ENCODE measurements at places on chromosomes 1 and 21.
A peak's percentile ranks its signal among the peaks of the same experiment; 100 is the strongest.

DNA sequence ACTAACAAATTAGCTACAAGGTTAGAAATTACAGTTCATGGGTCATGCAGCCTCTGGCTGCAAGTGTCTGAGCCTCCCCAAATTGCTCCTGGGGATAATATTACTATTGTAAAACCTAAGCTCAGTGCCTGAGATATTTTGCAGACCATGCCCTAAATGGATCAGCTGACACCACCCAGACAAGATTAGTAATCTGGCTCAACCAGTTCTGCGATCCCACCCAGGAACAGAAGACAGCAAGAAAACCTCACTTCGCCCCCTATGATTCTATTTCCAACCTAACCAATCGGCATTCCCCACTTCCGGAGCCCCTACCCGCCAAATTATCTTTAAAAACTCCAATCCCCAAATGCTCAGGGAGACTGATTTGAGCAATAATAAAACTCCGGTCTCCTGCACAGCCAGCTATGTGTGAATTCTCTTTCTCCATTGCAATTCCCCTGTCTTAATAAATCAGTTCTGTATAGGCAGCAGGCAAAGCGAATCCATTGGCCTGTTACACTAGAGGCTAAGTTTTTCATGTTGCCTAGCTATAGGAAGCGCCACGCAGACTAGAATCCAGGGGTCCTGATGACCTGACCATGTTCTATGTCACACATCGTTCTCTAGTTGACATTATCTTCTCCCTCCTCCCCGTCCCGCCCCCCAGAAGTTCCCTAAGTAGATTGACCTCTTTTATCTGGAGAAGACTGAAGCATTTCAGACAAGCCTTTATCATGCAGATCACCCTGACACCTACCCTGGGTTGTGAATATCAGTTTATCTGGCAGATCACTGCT is 22.4 kb upstream of the ZFYVE9 start:
- no peak for DNase-seq

- DNase-seq = no peak
These were observed 8.6 kb downstream of the BEND5 start for GRCh38 chr1:48767975-48768510.

- DNase-seq = no peak
These were observed 11.0 kb downstream of the TNFRSF9 start for GRCh38 chr1:7929637-7930036.

DNA sequence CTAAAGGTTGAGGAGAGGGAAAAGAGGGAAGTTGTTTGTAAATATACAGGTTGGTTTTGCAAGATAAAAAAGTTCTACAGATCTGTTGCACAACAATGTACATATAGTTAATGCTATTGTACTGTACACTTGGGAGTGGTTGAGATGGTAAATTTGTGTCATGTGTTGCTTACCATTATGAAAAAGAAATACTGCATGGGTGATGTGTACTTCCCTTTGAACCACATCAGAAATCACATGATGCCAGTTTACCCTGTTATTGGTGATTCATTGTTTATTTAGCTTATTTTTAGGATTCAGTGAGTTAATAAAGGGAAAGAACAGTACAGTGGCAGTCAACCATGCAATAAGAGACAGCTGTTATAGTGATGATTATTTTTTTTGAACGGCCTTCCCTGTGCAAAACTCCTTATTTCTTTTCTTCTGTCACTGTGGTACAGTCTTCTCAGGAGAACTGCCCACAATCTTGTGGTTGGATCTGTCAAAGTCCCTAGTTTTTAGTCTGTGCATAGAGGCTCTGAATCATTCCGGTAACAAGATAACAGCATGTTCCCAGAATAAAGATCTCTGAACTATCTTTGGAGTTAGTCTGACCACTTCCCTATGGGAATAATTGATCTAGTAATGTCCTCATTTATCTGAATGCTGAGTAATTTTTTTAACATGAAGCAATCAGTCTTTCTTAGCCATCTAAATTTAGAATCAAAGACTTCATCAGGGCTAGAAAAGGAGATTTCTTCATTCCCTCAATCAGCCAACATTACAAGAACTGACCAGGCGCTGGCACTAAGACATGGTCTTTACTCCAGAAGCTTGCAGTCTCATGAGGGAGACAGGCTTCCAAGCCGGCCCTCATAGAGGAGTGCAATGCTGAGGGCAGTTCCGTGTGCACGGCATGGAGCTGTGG is 84.2 kb downstream of the SH3GLB1 start:
- DNase-seq = no peak

- no peak for DNase-seq
These were observed 5.3 kb upstream of the WNT9A start for GRCh38 chr1:227953022-227953412.

DNA sequence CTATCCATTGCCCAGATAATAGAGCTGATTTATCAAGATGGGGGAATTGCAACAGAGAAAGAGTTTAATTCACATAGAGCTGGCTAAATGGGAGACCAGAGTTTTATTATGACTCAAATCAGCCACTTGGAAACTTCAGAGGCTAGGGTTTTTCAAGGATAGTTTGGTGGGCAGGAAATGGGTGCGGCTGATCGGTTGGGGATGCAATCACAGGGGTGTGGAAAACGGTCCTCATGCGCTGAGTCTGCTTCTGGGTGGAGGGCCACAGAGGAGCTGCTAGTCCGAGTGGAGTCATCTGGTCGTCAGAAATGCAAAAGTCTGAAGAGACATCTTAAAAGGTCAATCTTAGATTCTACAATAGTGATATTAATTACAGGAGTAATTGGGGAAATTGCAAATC is 32.0 kb upstream of the FAM89A start:
- DNase-seq = no peak

- DNase-seq = peak; percentile 34
These were observed 9.4 kb downstream of the USP48 start for GRCh38 chr1:21773585-21773984.

GRCh38 chr1:47711184-47711847 is 273.5 kb downstream of the FOXD2 start:
- DNase-seq = no peak

DNA sequence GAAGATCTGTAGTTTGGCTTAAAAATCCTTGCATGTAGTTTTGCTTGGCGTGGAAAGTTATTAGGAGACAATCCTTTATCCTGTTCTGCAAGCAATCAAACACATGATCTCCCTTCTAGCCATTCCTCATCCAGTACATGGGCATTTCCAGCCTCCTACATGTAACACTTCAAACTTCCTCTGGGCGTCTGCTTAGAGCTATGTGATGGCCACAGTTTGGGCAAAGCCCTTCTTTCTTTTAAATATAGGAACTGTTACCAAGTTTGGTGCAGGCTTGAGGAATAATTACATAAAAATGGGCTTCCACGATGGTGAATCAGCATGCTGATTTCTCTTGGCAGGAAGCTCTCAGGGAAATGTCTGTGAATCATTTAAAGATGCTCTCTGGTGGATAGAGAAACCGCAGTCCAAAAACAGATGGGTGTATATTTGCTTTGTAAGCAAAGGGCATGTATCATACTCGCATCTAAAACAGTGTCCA is 176.9 kb upstream of the FMN2 start:
- no peak for DNase-seq

GRCh38 chr1:24167008-24167407 is 20.1 kb downstream of the IFNLR1 start:
- DNase-seq = no peak

DNA sequence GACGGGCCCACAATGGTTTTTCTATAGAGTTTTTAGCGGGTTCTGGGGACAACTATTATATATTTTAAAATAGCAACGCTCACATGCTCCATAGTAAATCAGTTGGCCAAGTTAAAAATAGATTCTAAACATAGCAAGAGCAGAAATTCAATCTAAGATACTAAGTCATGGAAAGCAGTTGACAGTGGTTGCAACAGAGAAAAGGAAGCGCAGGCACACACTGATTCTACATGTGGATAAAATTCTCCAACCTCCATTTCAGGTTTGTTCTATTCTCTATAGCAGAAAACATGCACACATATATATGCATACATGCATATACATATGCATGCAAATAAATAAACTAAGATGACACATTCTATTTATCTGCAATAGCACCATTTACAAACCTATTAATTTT is 89.6 kb upstream of the HNRNPU start:
- no peak for DNase-seq
